Stimulated activated CD8-positive, alpha-beta memory T cell treated with anti-CD3 and anti-CD28 coated beads, Interleukin-7, amount 100 ng/mL, for 24 hours (primary cell): ENCODE measurements at places on chromosomes 12 and 14.

DNA sequence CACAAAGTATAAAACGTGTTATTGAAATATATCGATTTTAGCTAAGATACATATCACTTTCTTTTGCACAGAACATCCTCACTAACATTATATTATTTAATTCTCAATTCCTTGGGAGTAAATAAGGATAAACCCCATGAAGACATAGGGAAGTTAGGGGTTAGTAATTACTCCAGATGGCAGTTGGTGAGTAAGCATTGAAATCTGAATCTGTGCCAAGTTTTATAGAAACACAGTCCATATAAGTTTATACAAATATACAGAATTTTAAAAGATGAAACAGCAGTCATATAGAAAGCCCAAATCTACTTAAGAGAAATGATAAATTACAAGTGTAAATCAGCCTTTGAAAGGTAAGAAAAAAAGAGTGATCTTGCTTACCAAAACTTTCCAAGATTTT is 200.4 kb upstream of the SYT10 start:
- no peak for DNase-seq

GRCh38 chr12:109926488-109927210 is 26.6 kb downstream of the TCHP start:
- no peak for DNase-seq

GRCh38 chr12:104602896-104603295 is 146.1 kb downstream of the CHST11 start:
- DNase-seq, result no peak

- DNase-seq, result no peak
These were observed 5.7 kb downstream of the PRKAB1 start for GRCh38 chr12:119673634-119674033.

DNA sequence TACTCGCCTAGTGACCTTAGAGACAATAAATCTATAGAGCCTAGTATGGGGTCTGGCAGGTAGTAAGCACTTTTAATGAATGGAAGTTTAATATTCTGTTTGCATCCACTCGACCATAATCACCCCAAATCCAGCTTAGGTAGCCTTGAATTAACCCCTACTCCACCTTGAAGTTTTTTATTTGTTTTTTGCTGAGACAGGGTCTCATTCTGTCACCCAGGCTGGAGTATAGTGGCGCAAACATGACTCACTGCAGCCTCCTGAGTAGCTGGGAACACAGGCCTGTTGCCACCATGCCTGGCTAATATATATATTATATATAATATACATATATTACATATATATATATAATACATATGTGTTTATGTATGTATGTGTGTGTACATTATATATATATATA is 38.8 kb downstream of the MDM2 start:
- DNase-seq, result no peak

GRCh38 chr14:20346713-20347112 is 3.3 kb downstream of the PARP2 start:
- DNase-seq, result no peak

- DNase-seq, result no peak
These were observed 99.4 kb upstream of the DIO3 start for GRCh38 chr14:101461891-101462290.

DNA sequence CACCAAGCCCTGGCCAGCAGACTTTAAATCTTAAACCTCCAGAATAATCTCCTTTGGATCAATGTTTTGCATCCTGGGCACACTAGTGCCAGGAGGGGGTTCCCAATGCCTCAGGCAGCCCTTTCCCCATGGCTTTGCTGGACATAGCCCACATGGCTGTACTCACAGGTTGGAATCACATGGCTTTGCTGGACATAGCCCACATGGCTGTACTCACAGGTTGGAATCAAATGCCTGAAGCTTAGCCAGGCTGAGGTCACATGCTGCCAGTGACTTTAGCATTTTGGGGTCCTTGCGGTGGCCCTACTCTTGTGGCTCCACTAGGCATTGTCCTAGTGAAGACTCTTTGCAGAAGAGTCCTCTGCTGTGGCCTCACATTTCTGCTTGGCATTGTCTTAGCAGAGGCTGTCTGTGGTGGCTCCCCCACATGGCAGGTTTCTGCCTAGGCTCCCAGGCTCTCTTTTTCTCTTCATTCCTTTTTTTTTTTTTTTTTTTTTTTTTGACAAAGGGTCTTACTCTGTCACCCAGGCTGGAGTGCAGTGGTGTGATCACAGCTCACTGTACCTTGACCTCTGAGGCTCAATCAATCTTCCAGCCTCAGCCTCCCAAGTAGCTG is 13.0 kb downstream of the FLVCR2 start:
- no peak for DNase-seq

DNA sequence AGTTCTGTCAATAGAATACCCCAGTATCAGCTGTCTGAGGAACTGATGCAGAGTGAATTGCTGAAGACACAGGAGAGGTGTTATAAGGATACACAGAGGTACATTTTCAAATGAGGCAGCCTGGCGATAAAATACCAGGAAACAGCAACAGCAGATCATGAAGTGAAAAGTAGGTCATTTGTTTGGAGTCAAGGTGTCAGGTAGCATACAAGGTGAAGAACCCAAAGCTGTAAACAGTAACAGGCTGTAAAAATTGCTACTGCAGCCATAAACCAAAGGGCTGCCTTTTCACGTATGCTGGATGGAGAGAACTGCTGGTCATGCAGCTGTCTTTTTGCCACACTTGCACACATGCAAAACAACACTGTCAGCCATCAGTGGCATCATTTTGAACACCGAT is 9.3 kb upstream of the TWF1 start:
- no peak for DNase-seq

DNA sequence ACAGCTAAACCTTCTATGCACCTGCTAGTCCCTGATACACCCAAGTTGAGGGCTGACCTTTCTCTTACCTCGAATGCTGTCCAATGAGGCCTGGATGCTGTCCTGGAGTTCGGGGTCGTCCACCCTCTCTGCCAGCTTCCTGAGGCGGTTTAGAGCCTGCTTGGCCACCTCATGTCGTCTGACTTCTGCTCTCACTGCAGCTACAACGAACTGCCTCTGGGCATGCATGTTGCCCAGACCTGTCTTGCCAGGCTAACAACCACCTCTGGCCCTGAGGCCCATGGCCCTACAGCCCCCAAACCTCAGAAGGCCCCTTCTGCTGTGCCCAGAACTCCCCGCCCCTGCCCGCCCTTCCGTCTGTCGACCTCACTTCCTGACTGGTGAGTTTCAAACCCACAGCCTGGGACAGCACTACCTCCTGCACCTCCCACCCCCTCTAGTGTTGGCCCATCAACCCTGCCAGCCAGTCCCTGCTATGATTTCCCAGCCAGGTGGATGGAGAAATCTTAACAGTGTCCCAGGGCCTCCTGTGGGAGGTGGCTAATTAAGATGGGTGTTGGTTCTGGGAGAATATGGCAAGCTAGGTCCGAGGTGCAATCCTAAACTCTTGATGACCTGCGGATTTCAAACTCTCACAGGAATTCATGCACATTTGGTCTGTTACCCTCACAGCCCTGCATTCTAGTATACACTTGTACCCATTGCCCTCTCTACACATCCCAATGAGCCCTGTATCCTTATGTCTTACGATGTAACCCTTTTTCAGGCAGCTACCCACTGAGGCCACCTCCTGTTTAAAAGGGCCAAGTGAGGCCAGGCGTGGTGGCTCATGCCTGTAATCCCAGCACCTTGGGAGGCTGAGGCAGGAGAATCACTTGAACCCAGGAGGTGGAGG is 2.7 kb upstream of the TSPAN31 start:
- peak; percentile 51 for DNase-seq

- no peak for DNase-seq
These were observed 66.7 kb upstream of the STXBP6 start for GRCh38 chr14:25116607-25117006.

DNA sequence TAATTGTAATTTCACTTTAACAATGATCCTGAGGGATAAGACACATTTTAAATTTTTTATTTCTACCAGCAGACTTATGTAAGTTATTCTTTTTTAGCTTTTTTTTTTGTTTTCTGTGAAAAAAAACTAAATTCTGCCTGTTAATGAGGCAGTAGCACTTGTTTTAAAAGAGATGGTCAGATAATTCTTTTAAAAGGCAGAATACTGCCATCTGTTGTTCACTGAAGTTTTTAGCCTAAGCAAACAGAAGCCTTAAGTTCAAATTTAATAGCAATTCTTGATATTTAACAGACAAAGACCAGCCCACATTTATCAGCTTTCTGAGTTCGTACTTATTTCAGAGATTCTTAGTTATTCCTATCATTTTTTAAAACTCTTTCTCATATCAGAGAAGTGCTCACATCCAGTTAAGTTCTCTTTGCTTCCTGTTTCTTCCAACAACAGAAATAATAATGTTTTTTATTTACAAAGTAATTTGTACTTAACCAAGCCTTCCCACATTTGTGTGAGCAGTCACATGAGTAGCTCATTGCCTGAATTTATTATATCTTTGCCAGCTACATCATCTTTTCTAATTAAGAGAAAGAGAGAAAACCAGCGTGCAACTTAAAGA is 93.4 kb upstream of the SLCO1C1 start:
- no peak for DNase-seq

- no peak for DNase-seq
These were observed 2.0 kb downstream of the CRY1 start for GRCh38 chr12:107091381-107091780.

DNA sequence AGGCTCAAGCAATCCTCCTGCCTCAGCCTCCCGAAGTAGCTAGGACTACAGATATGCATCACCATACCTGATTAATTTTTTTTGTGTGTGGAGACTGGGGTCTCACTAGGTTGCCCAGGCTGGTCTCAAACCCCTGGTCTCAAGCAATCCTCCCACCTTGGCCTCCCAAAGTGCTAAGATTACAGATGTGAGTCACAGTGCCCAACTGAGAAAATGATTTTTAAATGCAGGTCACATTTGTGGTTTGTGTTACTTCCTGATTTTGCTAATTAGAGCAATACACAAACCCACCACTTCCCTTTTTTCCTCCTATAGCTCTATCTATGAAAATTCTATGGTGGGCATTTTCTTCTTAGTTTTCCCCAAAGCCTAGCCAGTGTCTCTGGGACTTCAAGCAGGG is 45.5 kb upstream of the TMEM263 start:
- DNase-seq, result no peak

- no peak for DNase-seq
These were observed 14.6 kb downstream of the BTG1 start for GRCh38 chr12:92130999-92131398.
